ENCODE measurements at places on chromosomes 11 and 22.

- DNase-seq: no peak
Measured at GRCh38 chr11:83971063-83971462, 684.9 kb upstream of the CCDC90B start.

DNA sequence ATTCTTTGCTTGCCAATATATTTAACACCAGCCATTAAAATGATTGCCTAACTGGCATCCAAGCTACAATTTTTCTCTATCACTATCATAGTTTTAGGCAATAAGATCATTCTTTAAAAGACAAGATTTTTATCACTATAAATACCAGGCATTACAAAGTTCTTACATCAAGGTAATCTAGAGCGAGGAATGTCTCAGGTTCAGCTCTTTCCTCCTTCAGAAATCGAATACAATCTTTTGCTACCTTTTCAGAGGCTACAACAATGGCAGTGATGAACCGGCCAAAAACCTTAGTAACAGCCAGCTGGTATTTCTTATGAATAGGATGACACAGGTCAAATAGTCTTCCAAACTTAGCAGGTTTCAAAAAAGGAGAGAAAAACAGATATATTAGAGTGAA lies 23.9 kb downstream of the SMC1B start:
- DNase-seq: no peak

DNA sequence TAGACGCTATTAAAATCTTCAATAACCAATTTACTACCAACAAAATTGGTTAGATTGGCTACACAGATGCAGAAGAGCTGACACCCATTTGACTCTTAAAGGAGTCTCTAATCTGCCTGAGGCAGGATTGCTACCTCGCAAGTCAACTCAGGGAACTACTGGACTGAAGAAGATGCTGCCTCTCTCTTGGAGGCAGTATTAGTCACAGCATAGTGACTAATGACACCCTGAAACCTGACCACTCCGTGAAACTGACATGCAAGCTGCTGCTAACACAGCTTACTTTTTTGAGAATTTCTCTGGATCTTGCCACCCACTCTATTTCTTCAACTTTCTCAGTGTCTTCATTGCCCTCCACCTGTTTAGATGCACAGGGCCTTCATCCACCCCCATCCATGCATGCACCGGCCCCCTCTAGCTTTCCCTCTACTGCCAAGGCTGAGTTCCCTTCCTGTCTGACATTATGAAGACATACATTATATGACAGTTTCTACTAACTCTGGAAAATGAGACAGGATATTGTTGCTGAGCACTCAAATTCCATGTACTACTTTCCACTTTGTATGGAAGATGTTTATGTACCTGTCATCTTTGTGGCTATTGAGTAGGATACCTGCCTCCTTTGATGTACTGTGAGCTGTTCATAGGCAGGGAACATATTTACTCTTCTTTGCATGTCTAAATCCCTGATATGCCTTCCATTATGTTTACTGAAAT lies 183.2 kb downstream of the MSANTD4 start:
- no peak for DNase-seq

DNA sequence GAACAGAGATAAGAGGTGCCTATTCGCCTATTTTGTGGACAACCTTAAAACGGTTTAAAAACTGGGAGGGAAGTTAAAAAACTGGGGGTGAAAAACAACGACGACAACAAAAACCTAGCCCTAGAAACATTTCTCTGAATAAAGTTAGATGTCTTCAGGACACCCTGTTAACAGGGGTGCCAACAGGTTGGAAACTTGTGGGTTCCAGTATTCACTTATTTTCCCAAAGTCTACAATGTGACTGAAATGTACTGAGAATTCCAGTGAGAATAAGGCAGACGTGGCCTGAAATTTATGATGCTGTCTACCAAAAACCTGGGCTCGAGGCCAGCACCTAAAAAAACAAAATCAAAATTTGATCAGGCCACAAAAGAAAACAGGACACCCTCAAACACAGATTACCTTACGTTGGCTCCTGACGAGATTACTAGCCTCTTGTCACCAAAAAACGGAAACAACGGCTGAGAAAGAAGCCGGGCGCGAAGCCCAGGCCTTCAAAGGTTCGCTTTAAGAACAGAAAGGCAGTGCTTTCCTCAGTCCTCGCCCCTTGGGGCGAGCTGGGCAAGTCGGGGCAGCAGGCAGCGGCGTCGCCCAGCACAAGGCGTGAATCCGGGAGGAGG lies 906 bp downstream of the CCDC90B start:
- DNase-seq: no peak

DNA sequence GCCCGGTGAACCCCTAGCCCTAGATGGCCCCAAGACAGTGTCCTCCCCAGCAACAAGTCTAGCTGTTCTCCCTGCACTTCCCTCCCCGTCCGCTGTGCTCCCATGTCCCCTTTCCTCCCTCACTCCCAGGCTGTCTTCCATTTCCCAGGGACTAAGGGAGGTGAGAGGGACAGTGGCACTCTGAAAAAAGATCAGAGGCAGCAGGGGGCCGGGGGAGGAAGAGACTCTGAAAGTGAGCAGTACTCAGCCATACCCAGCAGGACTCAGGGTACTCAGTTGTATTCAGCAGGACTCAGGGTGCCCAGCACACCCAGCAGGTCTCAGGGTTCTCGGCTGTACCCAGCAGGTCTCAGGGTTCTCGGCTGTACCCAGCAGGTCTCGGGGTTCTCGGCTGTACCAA lies 48.4 kb upstream of the THY1 start:
- DNase-seq: no peak

- no peak for DNase-seq
Measured at GRCh38 chr22:27238935-27239510, 562.5 kb downstream of the MN1 start.

Measured in NCI-H1436 (cell line).